ENCODE measurements at places on chromosomes 3 and 15.

- DNase-seq: no peak
Measured at GRCh38 chr15:94255540-94255939, 24.2 kb downstream of the MCTP2 start.

DNA sequence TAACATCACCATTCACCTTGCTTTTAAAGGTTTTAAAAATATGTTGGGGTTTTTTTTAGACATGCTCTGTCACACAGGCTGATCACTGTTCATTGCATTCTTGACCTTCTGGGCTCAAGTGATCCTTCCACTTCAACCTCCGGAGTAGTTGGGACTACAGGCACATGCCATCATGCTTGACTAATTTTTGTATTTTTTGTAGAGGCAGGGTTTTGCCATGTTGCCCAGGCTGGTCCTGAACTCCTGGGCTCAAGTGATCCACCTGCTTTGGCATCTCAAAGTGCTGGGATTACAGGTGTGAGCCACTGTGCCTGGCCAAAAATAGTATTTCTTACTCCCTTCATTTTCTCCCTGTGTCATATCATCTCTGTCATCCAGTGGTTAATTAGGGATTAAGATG, 101.4 kb downstream of the PIK3R4 start:
- DNase-seq: no peak

DNA sequence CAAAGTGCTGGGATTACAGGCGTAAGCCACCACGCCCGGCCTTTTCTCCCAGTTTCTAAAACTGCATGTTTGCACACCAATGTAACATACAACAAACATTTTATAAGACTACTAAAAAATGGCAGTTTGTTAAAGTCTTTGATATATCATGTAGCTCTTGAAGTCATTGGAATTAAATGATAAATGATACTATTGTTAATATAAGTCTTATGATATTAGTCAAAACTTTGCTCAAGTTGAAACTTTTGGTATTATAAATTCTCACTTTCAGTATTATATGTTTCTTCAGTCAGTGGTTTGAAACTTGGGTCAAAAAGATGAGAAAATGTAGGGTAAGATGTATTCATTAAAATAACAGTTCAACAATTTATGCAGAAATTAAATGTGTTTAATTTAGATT, 117.6 kb upstream of the TBL1XR1 start:
- DNase-seq: no peak

DNA sequence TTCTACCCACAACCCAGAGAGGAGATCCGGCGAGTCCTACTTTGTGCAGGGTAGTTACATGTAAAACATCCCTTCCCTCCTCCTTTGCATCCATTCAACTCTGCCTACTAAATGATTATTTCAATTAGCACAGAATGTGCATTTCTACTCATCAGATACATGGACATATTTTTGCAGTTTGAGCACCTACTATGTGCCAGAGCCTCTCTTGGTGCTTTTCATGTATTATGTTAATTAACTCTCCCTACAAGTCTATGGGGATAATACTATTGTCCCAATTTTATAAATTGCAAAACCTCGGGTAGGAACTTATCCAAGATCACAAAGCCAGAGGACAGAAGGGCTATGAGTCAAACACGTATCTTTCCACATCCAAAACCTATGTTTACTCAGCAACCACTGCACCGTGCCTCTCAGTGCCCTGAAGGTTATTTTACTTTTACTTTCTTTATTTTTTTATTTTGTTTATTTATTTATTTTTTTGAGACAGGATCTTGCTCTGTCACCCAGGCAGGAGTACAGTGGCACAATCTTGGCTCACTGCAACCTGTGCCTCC, 432.8 kb downstream of the MAGI1 start:
- DNase-seq: no peak

DNA sequence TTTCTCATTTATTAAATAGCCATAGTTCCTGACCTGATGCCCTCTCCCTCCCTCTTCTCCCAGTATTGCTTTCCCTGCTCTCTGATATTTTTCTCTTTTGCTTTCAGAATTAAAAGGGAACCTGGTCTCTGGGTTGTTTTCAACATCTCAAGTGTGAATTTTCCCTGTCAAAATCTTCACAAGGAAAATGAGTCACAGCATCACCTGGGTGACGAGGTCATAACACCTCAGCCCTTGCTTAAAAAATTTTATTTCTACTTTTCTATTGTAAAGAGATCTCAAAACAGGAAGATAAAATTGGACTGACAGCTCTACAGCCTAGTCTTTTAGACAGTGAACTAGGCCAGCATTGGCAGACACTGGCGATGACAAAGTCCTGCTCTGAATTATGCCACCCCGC, 40.1 kb downstream of the GAP43 start:
- no peak for DNase-seq

GRCh38 chr3:28317438-28318022, 31.0 kb upstream of the ZCWPW2 start:
- peak; percentile 75 for DNase-seq

- DNase-seq: no peak
Measured at GRCh38 chr15:35769656-35770055, 223.7 kb upstream of the DPH6 start.

DNA sequence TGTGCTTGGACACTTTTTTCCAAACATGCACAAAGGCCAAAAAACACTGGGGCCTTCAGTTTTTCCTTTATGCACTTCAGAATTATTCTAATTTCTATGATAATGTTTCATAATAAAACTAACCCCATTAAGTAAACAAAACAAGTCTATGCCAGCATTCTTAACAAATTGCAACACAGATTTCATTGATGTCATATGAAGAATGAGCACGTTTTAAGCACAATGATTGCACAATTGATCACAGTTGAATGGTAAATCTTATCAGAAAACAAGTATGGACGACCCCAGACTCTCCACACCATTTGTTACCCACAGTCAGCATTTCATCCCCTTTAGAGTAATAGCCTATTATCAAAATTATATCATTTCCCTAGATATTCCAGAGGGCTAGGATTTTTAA, 46.7 kb upstream of the PROK2 start:
- DNase-seq: no peak

DNA sequence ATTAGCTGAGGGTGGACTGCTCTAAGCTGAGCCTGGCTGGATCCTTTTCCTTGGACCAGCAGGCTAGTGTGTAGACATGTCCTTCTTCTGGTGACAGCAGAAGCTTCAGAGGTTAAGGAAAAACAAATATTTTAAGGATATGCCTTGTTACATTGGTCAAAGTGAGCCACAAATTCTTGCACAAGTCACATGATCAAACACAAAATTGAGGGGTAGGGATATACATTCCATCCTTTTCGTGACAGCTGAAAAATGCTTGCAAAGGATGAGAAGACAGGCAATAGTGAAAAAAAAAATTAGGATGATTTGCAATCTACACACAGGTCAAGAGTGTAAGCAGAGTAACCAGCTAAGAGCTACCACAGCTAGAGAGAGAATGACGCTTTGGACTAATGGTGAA, 21.1 kb upstream of the OXTR start:
- DNase-seq: no peak

DNA sequence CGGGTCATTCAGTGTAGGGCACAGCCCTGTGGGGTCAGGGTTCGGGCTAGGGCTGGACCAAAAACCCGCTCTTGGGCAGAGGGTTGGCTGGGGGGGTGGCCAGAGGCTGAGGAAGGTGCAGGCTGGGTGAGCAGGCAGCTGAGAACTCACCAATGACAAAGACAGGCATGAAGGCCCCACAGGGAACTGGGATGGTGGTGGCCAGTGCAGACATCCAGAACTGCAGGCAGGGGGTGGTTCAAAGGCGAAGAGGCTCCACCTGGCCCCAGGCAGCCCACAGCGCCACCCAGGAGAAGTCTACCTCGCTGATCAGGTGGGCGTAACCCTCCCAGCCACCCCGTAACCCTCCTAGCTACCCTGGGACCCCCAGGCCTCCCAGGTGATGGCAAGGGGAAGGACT, 6.7 kb downstream of the CLCN2 start:
- no peak for DNase-seq

GRCh38 chr3:142724682-142725356, 985 bp downstream of the TRPC1 start:
- DNase-seq: peak; percentile 29

GRCh38 chr15:86135041-86135440, 55.4 kb downstream of the AGBL1 start:
- no peak for DNase-seq

- DNase-seq: no peak
Measured at GRCh38 chr3:72418244-72418643, 430.0 kb downstream of the SHQ1 start.

DNA sequence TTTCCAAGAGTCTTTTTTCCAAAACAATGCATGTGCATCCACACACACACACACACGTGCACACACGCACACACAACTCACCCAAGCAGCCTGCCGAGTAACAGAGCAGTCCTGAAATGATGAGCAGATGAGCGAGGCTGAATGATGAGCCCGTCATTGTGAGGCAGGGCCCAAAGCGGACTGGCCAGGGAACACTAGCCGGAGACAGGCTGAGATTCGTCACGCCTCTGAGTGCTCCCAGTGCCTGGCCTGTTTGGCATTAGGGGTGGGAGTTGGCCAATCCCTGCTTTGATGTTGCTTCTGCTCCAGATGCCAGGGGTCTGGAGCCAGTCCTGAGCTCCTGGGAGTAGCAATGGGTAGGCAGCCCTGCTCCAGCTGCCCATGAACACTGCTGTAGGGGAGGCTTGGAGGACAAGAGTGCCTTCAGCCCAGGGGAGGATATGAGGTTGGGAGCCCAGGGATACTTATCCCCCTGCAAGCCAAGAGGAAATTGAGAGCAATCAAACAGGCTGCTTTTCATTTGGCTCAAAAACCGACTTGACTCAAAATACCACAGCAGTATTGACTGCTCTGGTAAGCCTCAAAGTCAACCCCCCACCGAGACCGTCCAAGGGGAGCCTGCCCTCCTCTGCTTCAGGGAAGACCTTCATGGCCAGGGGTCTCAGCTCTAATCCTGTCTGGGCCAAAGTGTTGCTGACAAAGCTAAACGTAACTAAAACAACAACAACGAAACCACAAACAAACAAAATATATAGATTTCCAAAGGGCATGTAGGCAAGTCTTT, 22.9 kb downstream of the COLQ start:
- DNase-seq: no peak

DNA sequence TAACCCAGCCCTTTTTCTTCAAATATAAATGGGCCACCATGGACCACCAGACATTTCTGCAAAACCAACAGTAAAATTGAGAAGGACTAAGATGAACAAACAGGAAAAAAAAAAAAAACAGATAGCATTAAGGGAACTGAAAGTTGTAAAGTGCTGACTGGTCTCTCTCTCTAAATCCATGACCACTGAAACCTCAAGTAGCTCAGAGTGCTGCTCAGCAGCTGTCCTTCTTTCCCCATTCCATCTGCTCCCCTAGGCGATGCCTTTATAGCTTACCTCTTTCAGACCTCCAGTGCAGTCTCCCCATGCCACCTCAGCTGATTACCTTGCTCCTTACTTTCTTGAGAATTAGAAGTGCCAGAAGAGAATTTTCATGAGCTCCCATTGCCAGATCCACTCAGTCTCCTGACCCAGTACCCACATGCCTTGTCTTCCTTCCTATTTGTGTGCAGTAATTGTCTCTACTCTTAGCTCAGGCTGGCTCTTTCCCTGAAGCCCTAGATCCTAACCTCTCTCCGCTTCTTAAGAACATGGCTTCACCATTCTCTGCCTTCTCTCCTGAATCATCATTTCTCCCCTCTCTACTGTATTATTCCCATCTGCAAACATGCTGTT, 23.9 kb upstream of the XIRP1 start:
- DNase-seq: no peak

GRCh38 chr3:128313071-128313725, 153.5 kb downstream of the DNAJB8 start:
- no peak for DNase-seq

DNA sequence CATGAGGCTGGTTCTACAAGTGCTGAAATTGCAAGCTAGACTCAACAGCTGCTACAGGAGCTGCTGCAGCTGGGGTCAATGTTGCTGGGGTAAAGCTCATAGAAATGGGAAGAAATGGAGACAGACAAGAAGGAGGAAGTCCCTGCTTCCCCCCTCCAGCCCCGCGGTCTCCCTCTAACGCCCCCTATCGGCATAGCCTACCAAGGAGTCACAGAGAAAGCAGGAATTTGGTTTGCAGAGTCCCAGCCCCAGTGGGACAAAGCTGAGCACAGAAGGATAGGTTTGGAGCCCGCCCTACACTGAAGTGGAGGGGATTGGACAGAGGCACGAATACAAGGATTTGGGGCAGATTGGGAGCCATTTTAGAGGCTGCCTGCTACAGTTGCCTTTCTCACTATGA, 176.9 kb upstream of the ANKRD28 start:
- DNase-seq: no peak

GRCh38 chr15:94028809-94029208, 202.6 kb upstream of the MCTP2 start:
- DNase-seq: no peak

GRCh38 chr3:155670335-155670734, 74.5 kb downstream of the PLCH1 start:
- no peak for DNase-seq

DNA sequence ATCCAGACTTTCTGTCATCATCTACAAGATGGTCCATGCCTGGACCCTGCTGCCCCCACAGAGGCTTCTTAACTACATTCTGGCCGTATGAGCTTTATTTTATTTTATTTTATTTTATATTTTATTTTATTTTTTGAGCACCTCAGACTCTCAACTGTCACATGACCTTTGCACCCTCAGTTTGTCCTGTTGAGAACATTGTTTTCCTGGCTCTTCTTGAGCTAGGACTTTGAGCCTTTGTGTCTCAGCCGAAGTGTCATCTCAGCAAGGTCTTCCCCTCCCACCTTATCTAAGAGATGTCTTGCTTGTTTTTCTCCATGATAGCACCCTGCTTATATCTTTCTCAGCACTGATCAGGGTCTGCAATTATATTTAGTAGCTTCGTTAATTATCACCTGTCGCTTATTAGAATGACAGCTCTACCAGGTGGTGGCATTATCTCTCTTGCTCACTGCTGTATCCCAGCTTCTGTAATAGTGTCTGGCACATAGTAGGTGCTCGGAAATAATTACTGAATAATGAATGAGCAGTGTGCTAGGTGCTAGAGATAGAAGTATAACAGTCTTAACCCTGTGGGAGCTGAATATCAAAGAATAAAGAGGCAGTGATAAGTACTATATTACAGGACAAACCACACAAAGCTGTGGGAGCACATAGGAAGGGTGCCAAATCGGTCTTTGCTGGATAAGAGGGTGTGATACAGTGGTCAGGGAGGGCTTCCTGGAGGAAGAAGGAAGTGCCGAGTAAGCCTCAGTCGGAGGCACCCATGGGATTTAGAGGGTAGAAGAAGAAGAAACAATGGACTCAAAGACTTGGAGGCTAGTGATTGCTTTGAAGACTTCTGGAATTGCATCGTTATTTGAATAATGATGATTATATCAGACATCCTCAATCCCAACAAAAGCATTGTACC, 136.2 kb downstream of the ITPR1 start:
- peak; percentile 5 for DNase-seq

- DNase-seq: no peak
Measured at GRCh38 chr3:3351226-3351625, 171.7 kb upstream of the CRBN start.

GRCh38 chr3:51503007-51503406, 3.2 kb upstream of the DCAF1 start:
- DNase-seq: no peak

- no peak for DNase-seq
Measured at GRCh38 chr3:143001034-143001368, 369 bp upstream of the U2SURP start.

- DNase-seq: no peak
Measured at GRCh38 chr15:39966521-39966920, 32.6 kb downstream of the EIF2AK4 start.

- DNase-seq: no peak
Measured at GRCh38 chr3:24012589-24013269, 67.6 kb downstream of the NR1D2 start.

- no peak for DNase-seq
Measured at GRCh38 chr15:92665100-92665555, 9.6 kb upstream of the FAM174B start.
